ENCODE measurements at places on chromosomes 6 and 20. TPM values are rescaled to one million over a fixed set of nuclear protein-coding genes. Genes with fewer than 3 reads are reported as not detected.

- H3K36me3 ChIP-seq: no peaks in the 10 kb centered on the region
- no peaks in the 10 kb centered on the region for H3K27me3 ChIP-seq
- peak overlapping the region; percentile 62 for H3K27ac ChIP-seq
- H3K4me3 ChIP-seq: peak overlapping the region; percentile 50
- DNase-seq: no peak
These were observed 253.4 kb downstream of the PRL start for GRCh38 chr6:22043284-22043962.

GRCh38 chr6:7154341-7155139, 46.8 kb downstream of the RREB1 start:
- no peak for DNase-seq
- no peaks in the 10 kb centered on the region for H3K27me3 ChIP-seq
- no peak overlapping the region for H3K4me3 ChIP-seq
- peak overlapping the region; percentile 91 for H3K27ac ChIP-seq
- peaks cover 48% of the 10 kb centered on the region for H3K4me1 ChIP-seq

The ARFGEF3 gene
- under 0.01 TPM for total RNA-seq

The SEL1L2 gene
- total RNA-seq: not detected
